Kasumi-1 (cell line): ENCODE measurements at places on chromosomes 3 and 15.

- no peak for DNase-seq
Measured at GRCh38 chr3:46350262-46350565, 3.7 kb upstream of the CCR2 start.

DNA sequence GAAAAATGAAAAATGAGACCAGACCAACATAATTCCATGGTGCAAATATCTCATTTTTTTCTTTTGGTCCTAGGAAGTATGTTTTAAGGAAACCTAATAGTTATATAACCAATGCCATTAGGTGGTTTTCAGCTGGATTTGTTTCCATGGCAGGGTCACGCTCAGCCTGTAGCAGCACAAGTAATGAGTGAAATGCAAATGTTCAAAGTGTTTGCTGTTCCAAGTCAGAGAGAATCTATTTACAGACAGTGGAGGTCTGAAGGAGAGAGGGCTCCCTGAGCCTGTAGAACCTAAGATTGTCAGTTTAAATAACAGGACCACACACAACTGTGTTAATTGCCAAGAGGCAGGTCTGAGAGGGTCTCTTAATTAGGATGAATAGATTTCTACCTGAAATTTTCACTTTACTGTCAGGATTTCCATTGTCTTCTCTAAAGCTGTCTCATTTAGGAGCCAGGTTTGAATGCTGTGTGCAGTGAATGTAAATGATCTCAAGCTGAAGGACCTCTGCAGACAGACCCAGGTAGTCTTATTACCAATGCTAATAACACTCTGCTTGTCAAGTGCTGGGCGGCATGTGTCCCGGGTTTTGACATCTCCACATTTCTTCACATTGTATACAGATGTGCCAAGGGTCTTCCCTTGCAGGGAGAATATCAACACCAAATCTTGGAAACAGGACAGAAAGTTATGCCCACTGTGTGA is 317.3 kb upstream of the NECTIN3 start:
- no peak for DNase-seq

GRCh38 chr15:99126930-99127329 is 22.1 kb downstream of the SYNM start:
- no peak for DNase-seq

- no peak for DNase-seq
Measured at GRCh38 chr3:69197455-69197854, 75.1 kb upstream of the LMOD3 start.
